ENCODE measurements at places on chromosomes 4 and X.
A peak's percentile ranks its signal among the peaks of the same experiment; 100 is the strongest.

- no peak for DNase-seq
Observed at GRCh38 chr4:174457468-174457867, 64.8 kb downstream of the HPGD start.

- DNase-seq: no peak
Observed at GRCh38 chr4:177092807-177093206, 216.9 kb upstream of the NEIL3 start.

- no peak for DNase-seq
Observed at GRCh38 chr4:172721659-172722058, 447.0 kb upstream of the GALNT7 start.

DNA sequence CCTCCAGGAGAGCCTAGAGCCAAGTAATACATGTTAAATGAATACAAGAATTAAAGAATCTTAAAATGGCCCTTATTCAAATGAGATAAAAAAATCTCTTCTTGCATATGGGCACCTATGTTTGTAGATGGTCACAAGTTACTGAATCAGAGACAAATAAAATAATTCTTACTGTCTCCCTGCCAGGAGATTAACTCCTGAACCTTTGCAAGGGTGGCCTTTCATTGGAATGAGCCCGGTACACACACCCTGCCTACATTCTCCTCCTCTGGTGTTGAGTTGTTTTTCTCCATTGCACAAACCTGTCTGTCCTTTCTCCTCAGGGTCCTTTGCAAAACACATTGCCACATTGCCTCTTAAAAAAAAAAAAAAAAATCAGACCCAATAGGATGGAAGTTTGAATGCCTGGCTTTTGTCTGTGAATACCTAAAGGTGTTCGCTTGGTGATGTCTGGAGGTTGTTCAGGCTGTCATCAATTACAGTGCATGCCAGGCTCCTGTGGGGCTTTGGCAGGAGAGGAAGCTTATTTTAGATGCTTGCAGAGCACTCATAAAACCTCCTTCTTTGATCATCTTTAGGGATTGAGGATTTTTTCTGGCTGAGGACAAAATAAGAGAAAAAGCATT, 8.3 kb upstream of the TMEM154 start:
- DNase-seq: no peak

DNA sequence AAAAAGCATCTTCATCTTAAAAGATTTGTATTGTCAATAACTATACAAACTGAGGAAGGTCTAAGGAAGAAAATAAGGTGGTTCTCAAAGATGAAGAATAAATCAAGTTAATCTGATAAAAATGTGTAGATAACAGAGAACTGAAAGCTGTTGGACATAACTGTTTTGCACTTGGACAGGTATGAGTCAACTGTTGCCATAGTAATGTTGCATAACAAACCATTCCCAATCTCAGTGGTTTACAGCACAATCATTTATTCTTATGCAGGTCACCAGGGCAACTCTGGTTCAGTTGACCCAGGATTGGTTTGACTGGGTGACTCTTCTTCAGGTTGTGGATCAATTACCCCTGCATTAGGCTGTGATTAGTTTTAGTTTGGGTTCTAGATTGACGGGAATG, 2197.7 kb downstream of the ARAP2 start:
- DNase-seq: peak; percentile 7

DNA sequence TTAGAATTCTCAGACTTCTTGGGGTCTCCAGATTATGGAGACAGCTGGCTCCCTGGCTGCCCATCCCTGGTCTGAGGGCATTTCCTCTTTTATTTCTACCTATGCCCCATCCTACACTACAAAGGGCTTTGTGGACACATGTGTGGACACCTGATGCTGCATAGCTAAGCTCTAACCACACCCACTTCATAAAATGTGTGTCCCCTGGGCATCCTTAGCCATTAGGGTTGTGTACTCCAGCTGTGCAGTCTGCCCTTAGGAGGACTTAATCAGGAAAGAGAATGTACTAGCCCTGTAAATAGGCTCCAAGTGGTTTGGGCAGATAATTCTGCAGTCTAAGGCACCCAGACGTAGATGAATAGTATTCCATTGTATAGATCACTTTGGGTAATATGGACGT, 47.0 kb downstream of the COQ2 start:
- DNase-seq: peak; percentile 36

GRCh38 chr4:88101165-88101564, 57.3 kb downstream of the ABCG2 start:
- DNase-seq: peak; percentile 15

DNA sequence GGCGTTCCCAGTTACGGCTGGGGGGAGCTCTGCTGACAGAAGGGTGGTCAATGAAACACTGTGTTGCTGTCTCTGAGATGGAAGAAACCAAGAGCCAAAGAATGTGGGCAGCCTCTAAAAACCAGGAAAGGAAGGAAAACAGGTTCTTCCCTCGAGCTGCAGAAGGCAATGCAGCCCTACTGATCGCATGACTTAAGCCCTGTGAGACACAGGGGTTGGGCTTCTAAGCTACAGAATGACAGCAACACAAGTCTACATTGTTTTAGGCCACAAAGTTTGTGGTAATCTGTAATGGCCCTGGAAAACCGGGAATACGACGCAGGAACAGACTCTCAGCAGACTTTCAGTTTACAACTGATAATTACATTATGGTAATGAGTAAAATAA, 38.2 kb upstream of the MTNR1A start:
- no peak for DNase-seq

GRCh38 chr4:37528166-37528885, 157.8 kb downstream of the RELL1 start:
- peak; percentile 73 for DNase-seq

GRCh38 chr4:187188118-187188517, 464.5 kb upstream of the FAT1 start:
- DNase-seq: no peak

DNA sequence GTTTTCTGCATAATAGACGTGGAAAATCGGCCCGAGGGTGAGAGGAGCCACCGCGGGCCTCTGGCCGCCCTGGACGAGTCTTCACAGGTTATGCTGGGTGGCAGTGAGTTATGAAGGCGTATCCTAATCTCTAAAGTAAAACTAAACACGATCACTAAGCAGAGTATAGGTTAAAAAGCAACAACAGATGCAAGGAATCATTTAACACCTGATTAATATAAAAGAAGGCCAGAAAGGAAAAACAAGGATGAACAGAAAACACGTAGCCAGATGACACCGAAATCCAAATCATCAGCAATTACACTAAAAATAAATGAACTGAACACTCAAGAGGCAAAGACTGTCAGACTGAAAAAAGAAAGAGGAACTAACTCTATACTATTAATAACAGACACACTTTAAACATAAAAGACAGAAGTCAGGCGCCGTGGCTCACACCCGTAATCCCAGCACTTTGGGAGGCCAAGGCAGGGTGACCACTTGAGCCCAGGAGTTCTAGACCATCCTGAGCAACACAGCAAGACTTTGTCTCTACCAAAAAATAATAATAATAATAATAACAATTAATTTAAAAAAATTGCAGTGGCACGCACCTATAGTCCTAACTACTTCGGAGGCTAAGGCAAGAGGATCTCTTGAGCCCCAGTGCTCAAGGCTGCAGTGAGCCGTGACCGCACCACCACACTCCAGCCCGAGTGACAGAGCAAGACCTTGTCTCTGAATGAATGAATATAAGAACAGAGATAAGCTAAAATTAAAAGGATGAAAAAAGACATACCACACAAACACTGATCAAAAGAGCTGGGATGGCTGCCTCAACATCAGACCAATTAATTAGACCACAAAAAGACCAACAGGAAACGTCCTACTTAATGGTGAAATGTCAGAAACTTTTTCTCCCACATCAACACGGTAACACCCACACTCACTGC, 30.0 kb downstream of the CTBP1 start:
- peak; percentile 58 for DNase-seq

DNA sequence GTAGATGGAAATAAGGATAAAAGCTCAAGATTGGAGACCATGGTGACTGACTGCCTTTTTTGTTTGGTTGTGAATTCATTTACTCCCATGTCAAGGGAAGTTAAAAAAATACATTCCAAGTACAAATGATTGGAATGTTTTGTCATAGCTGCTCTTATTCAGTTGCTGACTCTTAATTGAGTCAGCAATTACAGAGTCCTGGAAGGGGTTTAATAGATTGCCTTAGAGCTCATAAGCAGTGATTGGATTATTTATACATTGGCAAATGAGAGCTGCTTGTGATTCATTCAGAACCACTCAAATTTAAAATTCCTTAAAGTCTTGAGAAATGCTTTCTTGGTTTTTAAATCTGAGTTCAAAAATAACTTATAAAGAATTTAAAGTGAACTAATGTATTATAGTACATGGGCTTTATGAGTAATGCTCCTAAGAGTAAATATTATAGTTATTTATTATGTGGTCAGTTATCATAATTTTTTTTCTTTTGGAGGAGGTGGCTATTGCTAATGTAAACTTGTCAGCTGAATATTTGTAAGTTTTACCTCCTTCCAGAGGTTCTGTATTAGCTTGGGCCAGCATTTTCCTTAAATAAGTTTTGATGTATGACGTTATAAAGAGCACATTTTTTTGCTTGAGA, 13.6 kb downstream of the JADE1 start:
- no peak for DNase-seq

GRCh38 chr4:8316251-8316771, 46.8 kb downstream of the HTRA3 start:
- DNase-seq: no peak

- no peak for DNase-seq
Observed at GRCh38 chrX:38652934-38653442, 91.6 kb downstream of the TSPAN7 start.

DNA sequence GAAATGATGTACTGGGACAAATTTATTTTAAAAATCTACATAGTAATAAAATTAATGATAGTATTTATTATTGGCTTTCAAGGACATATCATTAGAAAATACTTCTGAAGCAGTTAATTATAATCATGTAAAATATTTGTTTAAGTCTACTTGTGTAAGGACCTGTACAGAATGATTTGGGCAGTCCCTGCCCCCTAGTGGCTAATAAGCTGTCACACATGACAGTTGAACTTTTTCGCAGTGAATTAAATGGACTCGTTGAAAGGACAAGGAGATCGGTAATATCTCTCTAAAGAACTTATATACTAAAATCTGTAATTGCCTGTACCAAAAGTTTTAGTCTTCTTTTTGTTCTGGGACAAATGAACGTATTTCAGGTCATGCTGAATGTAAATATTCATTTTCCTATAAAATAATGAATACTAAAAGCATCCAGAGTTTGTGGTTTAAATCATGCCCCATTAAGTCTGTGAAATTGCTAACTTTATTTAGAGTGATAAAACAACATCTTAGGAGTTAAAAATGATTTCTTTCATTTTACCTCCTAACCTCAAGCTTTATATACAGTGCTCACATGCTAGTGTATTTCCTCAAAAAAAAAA, 13.6 kb downstream of the EXOC1 start:
- DNase-seq: peak; percentile 79

DNA sequence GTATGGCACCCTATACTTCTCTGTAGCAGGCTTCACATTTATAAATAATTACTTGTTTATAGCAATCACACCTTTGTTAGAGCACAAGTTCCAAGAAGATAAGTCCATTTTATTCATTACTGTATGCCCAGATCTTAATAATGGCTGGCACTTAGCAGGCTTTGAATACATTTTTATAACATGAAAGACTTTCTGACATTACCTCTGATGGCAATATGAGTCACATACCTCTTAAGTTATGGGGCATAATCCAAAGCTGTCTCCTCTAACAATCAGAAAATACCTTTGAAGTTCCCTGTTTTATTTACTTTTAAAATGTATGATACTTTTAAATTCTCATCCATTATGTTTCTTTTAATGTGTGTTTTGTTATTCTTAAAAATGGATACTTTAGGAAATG, 12.2 kb downstream of the SCRG1 start:
- no peak for DNase-seq

DNA sequence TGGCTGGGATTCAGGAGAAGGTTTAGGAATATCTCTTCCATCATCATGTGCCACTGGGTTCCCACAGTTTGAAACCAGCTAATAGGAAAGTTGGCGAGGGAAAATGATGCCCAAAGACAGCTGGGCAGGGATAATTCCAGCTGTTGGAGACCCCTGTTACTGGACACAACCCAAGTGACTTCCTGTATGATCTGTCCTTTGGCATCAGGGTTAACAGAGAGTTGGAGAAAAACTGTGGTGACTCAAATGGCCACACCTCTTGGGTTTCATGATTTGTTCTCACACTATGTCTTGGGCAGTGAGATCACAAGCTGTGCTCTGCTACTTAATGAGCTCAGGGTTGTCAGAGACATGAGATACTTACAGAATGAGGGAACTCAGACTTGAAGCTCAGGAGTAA, 3.8 kb downstream of the FGF16 start:
- DNase-seq: no peak

DNA sequence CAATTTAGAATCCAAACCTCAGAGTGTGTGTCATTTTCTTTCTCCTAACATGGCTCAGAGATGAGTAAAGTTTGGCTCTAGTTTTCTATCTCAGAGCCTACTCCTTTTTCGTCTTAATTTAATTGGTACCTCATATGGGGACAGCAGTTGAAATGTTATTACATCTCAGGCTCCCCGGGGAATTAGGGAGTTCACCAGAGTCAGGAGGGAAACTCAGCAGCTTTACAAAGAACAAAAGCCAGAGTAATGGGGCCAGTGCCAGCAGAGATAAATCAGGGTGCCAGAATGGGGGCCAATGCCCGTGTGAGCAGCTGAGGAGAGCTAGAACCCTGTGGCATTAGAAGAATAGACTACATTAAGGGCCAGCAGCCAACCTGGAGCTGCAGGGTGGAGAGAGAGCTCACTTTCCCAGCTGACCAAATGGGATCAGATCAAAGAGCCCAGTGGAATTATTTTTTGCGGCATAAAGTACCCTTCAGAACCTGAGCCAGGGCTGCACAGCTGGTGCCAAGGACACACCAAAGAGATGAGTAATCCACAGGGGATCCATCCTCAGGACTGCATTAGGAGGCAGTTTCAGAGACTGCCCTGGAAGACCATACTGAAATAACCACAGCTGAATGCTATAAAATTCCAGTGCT, 207.1 kb upstream of the DKK2 start:
- no peak for DNase-seq

DNA sequence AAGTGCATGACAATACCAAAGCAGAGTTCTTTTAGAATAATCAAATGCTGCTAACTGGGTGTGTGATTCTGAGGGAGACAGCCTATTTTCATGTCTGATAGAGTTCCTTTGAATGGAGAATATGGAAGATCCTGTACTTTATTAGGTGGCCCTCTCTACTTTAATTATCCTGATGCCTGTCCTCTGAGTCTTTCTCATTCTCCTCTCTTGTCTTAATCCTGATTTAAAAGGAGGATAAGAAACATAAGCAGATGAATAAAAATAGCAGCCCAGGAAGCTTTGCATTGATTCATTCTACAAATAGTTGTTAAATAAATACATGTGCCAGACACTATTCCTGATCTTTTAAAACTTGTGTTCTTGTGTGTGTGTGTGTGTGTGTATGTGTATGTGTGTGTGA, 387.3 kb downstream of the SPRY1 start:
- no peak for DNase-seq

DNA sequence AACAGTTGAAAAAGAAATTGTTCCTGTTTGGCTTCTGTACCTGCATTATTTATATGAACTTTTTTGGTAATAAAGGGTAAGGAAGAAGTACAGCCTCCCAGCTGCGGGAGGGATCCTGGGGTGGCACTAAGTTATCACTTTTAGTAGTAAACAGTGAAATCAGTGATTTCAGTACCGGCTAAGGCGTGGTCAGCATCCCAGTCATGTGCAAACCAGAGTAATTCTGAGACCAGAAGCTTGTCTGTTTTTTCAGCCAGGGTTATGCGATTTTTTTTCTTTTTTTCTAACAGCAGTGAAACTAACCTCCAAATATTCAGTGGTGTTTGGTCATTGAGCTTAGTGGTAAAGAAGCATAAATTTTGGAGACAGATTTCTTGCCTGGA, 3.3 kb downstream of the EGF start:
- no peak for DNase-seq

GRCh38 chr4:10607206-10607605, 77.4 kb downstream of the CLNK start:
- no peak for DNase-seq

- DNase-seq: no peak
Observed at GRCh38 chr4:16858275-16858752, 40.1 kb downstream of the LDB2 start.

Measured in NB4 (cell line).